H7 (cell line): ENCODE measurements at places on chromosomes 5 and 9.

DNA sequence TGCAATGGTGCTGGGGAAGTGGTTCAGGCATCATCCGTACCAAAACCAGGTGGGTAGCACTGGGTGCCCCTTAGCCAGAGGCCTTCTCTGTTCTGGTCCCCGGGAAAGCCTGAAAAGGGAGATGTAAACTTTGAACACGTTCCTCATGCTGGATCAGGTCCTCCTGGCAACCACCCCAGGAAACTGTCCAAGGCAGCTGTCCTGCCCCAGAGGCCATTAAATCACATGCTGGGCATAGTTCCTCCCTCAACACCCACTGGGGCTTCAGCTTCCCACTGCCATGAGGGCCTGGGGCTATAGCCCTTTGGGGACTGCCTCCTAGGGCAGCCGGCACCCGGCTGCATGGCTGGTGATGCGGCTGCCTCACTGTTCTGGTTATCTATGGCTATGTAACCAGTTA is 228.9 kb upstream of the MVB12B start:
- no peak for DNase-seq

DNA sequence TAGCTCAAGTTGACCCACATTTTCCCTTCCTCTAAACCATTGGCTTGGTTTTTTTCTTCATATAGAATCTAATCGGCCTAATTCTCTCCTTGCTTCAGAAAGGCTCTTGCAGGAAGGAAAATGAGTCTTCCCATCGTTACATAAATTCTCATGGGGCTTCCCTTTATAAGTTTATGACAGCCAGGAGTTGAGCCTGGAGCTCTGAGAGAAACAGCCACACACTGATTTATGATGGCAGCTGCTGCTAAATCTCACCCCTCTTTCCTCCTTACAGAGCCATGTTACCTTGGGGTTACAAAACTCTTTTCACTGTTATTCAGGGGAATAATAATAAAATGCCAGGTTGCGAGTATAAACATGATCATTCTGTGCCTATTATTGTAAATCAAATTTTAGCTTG is 5.2 kb upstream of the RNF14 start:
- DNase-seq: no peak

DNA sequence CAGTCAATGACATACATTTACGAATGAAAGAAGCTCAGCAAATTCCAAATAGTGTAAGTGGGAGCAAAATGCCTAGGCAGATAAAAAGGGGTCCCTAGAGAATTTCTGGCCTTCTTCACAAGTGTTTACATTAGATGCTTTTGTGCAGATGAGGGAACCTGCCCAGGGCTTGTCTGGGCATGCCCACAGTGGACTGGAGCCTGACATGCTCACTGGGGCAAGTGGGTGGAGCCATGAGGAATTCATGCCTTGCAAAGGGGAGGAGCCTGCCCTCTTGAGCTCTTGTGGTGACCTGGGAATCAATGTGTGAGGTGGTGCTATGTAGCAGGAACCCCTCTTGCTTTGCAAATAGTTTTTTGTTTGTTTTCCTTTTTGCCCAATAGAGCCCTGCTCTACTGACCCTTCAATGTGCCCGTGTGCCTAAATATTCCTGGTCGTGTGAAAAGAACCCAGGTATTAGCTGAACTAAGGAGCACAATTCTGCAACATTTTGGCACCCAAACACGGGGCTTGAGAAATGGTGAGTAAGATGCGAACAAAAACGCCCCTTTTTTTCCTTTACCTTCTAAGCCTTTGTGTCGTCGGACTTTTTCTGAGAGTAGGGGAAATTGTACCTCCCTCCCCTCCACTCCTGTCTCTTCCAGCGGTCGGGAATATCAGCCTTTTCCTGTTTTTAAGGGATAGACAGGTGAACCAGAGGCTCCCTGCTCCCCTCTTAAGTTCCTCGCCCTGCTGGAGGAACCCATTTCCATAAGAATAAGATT is 433.8 kb upstream of the CDH9 start:
- DNase-seq: peak; percentile 27

DNA sequence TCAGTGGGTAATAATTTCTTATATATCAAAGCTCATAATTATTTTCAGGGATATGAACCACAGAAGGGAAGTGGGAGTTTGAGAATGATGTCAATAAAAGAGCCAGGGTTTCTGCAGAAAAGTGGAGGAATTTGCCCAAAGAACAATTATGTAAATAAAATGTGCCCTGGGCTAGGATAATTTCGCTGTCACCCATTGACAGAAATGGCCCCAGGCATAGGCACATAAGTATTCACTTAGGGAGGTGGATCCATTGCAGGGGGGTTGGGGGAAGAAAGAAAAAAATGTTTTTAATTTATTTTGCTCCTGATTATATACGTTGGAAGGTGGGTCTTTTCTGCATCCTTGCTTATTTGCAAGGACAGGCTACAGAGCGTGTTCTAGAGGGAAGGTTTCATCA is 135.1 kb upstream of the IRX2 start:
- no peak for DNase-seq

GRCh38 chr5:54457094-54457862 is 1.8 kb downstream of the HSPB3 start:
- DNase-seq: no peak

- DNase-seq: no peak
Measured at GRCh38 chr5:148499452-148499851, 115.7 kb downstream of the FBXO38 start.

DNA sequence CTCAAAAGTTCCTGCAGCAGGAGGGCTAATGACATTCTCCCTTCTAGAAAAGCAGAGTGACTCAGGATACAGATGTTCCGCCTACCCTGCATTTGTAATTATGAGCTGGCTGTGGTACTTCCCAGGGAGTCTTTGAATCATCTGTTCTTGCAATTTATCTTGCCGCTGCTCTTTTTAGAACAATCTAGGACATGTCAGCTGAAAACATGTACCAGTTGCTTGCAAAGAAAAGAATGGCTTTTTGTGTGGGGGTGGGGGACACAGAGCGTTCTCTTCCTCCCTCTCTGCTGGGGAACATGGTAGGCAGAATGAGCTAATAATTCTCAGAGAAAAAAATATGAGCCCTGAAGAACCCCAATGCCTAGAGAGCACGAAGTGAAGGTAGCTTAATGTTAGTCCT is 51.7 kb upstream of the TUT7 start:
- peak; percentile 16 for DNase-seq

DNA sequence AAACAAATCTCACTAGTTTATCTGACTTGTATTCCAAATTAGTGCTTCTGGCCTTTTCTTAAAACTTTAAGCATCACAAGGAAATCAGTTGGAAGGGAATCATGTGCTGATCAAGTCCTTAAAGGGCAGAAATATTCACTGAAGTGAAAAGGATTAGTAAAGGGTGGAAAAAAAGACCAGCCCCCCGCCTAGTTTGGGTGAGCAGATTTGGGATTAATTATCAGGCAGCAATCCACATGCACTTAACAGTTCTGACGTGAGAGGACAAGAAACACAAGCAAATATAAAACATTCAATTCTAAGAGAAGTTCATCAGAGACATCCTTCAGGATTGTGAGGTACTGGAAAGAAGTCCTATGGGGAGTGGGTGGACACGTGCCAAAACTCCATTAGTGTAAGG is at the start of gene TYRP1:
Gene TYRP1, plus strand, starts transcription at position 245 of the 400 bp plus-strand sequence. CDS start 612 bp downstream, outside the sequence.
- no peak for DNase-seq

DNA sequence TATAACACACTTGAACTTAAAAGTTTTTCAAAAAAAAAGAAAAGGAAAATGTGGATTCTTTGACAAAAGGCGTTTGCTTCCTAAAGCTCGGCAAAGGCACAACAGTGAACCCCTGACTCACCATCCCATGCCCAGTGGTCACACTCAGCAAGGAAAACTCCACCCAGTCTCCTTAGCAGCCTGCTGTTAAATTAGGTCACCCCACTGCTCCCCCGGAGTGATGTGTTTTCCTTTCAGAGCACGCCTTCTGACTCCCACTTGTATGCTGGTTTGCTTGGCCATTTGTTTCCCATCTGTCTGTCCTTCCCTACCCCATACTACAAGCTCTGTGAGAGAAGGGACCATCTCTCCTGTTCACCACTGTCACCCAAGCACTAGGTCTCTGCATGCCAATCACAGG is 23.8 kb downstream of the RETREG1 start:
- no peak for DNase-seq

- no peak for DNase-seq
Measured at GRCh38 chr9:35905912-35906679, at the start of gene HRCT1. HRCT1 (plus strand) TSS chr9:35906202; CDS start chr9:35906288, 86 bp downstream.

DNA sequence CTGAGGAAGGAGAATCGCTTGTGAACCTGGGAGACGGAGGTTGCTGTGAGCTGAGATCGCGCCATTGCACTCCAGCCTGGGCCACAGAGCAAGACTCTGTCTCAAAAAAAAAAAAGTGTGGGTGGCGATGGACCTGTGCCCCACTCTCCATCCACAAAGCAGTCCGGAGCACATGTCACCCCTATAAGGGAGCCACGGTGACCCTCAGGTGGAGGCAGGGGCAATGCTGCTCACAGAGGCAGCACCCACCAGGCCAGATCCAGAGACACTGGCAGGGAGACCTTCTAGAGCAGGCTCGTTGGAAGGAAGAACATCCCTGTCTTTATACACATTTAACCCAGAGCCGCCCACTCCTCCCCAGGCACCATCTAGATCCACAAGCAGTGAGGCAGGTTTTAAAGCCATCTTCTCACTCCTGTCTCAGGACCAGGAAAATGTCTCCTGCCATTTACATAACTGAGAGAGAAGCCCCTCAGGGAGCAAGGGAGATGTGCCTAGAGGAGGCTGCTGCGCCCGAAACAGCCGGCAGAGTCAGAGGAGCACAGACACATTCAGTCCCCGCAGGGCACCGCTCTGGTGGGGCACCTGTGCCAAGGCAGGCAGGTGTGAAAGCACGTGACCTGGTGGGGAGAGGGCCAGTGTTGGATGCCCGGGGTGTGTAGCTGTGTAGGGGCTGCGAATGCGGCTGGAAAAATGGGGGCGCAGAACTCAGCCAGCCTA is 31.6 kb upstream of the ADAMTS2 start:
- DNase-seq: peak; percentile 44

- DNase-seq: no peak
Measured at GRCh38 chr9:125407432-125407973, 145.9 kb downstream of the GAPVD1 start.

- peak; percentile 81 for DNase-seq
Measured at GRCh38 chr5:171596391-171596878, 177.0 kb downstream of the FGF18 start.

- peak; percentile 63 for DNase-seq
Measured at GRCh38 chr5:135038205-135038812, 4.3 kb upstream of the PITX1 start.

- DNase-seq: peak; percentile 44
Measured at GRCh38 chr5:179825655-179826182, 5.0 kb downstream of the SQSTM1 start.

GRCh38 chr5:173457482-173457881 is 129.3 kb upstream of the STC2 start:
- no peak for DNase-seq

DNA sequence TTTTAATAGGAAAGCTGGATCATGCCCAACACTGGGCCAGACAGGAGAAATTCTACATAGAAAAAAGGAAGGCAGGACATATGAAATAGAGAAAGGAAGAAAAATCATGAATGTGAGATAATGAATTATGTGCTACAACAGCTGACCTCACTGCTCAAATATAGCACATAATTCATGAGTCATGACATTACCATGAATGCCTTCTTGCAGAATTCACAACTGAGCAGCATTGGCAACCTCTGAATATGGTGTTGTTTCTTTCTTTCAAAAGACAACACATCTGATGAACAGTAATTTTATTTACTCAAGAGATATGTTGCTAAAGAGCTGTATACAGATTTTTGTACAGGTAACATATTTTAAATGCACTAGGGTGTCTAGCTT is 34.4 kb downstream of the APBA1 start:
- no peak for DNase-seq

DNA sequence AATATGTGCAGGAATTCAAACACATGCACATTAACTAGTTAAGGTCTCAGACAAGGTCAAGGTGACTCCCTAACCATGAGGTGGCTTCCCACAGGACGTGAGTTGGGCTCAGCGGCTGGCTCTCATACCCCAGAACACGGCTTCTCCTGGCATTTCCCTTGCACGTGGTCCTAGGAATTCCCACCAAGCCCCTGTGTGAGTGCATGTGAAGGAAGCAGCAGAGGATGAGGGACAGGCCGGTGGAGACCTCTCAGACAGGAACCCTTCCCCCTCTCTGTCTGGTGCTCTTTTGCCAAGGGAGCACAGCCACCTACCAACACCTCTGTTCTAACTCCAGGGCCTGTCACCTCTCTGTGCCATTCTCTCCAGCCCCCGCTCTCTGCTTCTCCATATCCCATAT is 271.0 kb downstream of the FSTL4 start:
- DNase-seq: no peak

DNA sequence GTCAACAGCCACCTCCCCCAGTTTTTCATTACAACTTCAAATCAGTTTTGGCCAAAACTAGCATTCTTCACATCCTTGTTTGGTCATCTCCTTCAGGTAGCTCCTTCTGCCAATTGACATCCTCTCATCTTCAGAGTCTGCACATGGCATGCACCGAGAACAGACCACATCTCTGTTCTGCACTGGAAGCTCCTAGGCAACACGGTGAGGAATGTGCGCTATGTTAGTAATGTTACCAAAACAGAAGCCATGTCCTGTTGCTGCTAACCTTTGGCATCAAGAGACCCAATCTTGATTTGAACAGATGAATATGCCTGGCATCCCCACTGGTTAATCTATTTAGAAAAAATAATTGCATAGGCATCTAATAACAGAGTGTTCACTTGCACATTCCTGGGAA is 5.1 kb upstream of the HK3 start:
- no peak for DNase-seq

DNA sequence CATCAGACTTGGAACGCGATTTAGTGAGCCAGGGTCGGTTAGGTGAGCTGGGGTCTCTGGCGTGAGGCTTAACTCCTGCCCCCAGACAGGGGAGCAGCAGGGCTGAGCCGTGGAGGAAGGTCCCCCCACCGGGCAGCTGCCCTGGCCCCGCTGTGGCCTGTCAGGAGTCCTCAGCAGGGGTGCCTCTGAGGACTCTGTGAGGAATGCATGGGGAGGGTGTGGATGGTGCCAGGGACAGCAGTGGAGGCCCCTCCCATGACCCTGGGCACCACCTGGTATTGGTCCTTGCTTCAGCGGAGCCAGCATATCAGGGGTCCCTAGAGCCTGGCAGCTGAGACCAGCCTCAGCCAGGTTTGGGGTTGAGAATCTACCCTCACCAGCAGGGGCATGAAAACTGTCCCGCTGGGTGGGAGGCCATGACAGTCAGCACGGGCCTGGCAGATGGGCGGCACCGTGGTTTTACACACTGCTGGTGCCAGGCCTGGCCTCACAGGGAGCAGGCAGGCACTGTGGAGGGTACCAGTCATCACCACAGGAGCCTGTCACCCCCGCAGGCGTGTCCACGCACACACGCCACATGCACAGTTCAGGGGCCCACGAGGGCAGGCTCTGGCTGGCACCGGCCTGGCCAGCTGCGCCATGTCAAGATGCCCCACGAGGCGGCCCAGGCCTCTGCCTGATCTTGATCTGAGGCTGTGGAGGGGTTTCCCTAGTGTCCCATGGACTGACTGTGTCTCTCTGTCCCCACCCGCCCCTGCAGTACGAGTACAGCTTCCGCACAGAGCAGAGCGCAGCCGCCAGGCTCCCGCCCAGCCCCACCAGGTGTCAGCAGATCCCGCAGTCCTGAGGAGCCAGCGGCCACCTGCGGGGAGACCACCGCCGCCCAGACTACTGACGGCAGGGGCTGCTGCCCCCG is 111.1 kb upstream of the LMX1B start:
- DNase-seq: peak; percentile 84
